A549 treated with CORT108297 at 1 μM for 4 hours (cell line): ENCODE measurements at places on chromosomes 4 and X. TPM values are rescaled to one million over a fixed set of nuclear protein-coding genes. Genes with fewer than 3 reads are reported as not detected.

Gene PGAM4
- total RNA-seq = 0.32 to 0.46 TPM (median 0.43 TPM) in 5 replicates

Gene MMGT1
- total RNA-seq = 15.8 to 17.8 TPM (median 16.6 TPM) in 5 replicates

Gene VCX
- not detected in 5 replicates for total RNA-seq

Gene TEX13B
- total RNA-seq = not detected in 5 replicates

Gene FGG
- 4.4 to 7.2 TPM (median 4.8 TPM) in 5 replicates for total RNA-seq

Gene SHROOM3
- total RNA-seq = 4.5 to 9.2 TPM (median 7.1 TPM) in 5 replicates

Gene RNF175
- not detected in 5 replicates for total RNA-seq

Gene INTU
- 0.98 to 1.4 TPM (median 1.0 TPM) in 5 replicates for total RNA-seq

Gene BMP15
- total RNA-seq = not detected in 5 replicates

Gene CXorf49B
- total RNA-seq = not detected in 5 replicates

Gene TTC29
- not detected in 5 replicates for total RNA-seq

Gene NOX1
- total RNA-seq = 0.09 to 0.15 TPM in 2 of 5 replicates, not detected in the others

Gene FRMD7
- not detected in 5 replicates for total RNA-seq

Gene MAOB
- 0.09 to 0.24 TPM (median 0.16 TPM) in 5 replicates for total RNA-seq

Gene MAGEA2
- 0.08 to 0.13 TPM (median 0.11 TPM) in 4 of 5 replicates, not detected in the other for total RNA-seq

Gene ADGRG4
- not detected in 5 replicates for total RNA-seq

Gene HSPA4L
- total RNA-seq = 7.8 to 11.4 TPM (median 8.5 TPM) in 5 replicates

Gene HSFX1
- 0.22 to 0.49 TPM (median 0.36 TPM) in 5 replicates for total RNA-seq

Gene ATP8A1
- total RNA-seq = 0.02 to 0.22 TPM (median 0.03 TPM) in 5 replicates

Gene HSD17B11
- 44.7 to 53.1 TPM (median 49.3 TPM) in 5 replicates for total RNA-seq

Gene SPANXA1
- total RNA-seq = 0.16 to 0.42 TPM (median 0.18 TPM) in 3 of 5 replicates, not detected in the others

Gene RTL3
- total RNA-seq = not detected in 5 replicates

Gene H2BW2
- not detected in 5 replicates for total RNA-seq

Gene IDS
- total RNA-seq = 89.4 to 114 TPM (median 107 TPM) in 5 replicates

Gene RPS6KA6
- total RNA-seq = 4.4 to 6.9 TPM (median 5.9 TPM) in 5 replicates

Gene DCAF8L2
- total RNA-seq = not detected in 5 replicates

Gene KDR
- 0.01 to 0.07 TPM (median 0.03 TPM) in 5 replicates for total RNA-seq

Gene PRDM5
- total RNA-seq = 3.3 to 4.8 TPM (median 4.2 TPM) in 5 replicates

Gene ANKRD50
- 3.8 to 5.6 TPM (median 5.2 TPM) in 5 replicates for total RNA-seq

Gene G6PD
- total RNA-seq = 1,443 to 1,631 TPM (median 1,552 TPM) in 5 replicates

Gene GPR50
- total RNA-seq = 0.12 to 0.17 TPM (median 0.15 TPM) in 4 of 5 replicates, not detected in the other

Gene NKAP
- 7.1 to 8.1 TPM (median 7.6 TPM) in 5 replicates for total RNA-seq

Gene FMR1NB
- total RNA-seq = not detected in 5 replicates
